ENCODE measurements at places on chromosomes 5 and 9.

DNA sequence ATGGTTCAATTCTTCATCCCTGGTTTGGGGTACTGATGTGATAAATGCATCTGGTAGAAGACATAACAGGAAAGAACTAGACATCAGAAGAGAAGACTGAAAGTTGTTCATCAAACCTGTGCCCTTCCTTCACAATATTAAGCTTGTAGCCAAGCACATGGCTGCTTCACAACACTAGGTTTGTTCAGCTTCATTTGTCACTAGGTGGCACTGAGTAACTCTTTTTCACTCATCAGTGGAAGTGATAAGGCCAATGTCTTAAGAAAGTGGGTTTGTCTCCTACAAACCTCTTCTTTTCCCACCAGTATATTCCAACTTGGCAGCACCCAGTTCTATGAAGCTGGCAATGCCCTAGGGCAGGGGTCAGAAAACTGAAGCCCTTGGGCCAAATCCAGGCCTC lies 26.9 kb downstream of the ZNF484 start:
- DNase-seq: no peak

DNA sequence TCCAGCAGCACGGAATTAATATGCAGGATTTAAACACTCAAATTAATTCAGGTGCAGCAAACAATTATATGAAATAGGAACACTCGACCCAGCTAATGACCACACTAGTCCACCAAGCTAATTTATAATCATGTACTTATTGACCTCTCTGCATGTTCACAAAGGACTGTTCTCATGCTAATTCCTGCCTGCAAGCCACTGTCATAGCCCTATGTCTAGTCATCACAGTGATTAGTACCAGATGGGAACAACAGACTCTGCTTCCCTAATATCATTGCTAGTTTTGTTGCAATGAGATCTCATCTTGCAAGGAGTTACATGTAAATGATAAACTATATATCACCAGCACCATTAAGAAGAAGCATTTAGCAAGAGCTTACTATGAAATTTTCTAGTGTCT lies 553.0 kb upstream of the GRAMD2B start:
- peak; percentile 80 for DNase-seq

DNA sequence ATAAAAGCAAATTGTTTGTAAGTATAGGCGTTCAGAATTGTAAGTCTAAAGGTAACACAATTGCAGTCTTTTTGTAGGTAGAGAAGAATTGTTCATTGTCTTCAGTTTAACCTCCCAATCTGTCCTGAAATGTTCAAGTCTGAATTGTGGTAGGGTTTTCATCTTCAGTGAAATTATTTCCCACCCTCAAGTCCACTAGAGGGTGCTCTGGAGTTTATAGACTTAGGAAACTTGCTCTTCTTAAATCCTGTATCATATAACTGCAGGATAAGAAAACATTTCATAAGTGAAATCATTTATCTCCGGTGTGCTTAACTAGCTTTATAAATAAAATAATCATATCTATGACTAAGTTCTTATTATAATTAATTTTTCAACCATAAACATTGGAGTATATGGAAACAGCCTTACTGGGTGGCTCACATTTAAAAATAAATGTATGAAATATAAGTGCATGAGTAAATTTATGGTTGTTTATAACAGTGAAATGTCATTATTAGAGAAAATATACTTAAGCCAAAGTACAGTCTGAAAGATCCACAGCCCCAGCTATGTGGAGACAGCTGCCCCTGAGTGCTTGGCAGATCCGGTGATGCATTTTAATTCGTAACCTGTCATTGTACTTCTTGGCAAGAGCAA lies 182.4 kb upstream of the OTULINL start:
- peak; percentile 70 for DNase-seq

GRCh38 chr9:68498816-68499215 lies 41.9 kb downstream of the TMEM252 start:
- DNase-seq: no peak

GRCh38 chr5:100757618-100758017 lies 145.5 kb downstream of the ST8SIA4 start:
- DNase-seq: no peak

DNA sequence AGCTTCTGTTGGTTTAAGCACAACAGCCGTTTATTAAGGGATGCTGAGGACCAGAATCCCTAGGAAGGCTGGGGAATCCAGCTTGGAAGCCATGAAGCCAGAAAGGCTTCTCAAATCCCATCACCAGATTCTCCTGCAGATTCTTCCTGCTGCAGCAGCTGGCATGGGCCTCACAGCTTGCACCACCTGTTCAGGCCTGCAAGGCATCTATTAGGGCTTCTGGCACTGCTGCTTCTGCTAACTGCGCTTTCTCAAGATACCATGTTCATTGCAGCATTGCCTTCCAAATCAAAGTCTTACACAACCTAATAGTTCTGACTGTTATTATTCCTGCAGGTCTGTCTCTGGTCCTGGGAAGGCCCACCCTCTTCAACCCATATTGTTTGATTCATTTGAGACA lies 51.2 kb upstream of the ZNF366 start:
- no peak for DNase-seq

GRCh38 chr9:107361816-107362215 lies 78.7 kb downstream of the RAD23B start:
- no peak for DNase-seq

DNA sequence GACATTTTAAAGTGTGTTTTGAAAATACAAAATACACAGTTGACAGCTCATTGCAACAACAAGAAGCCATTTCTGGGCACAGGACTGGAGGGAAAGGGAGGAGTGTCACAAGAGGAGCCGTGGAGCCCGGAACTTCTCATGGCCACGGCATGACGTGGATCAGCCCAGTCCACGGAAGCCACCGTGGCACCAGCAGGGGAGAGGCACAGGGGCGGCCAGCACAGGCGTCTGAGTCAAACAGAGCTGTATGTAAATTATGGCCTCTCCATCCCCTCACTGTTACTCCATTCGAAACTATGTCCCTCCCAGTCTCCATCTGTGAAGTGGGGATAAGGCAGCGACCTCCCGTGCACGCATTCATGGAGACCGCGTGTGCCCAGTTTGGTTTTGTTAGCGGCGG lies 165.6 kb upstream of the IRX2 start:
- no peak for DNase-seq
